ENCODE measurements at places on chromosomes 2 and 18. TPM values are rescaled to one million over a fixed set of nuclear protein-coding genes. Genes with fewer than 3 reads are reported as not detected.

- H3K4me1 ChIP-seq: no peaks in the 10 kb centered on the region
- no peaks in the 10 kb centered on the region for H3K36me3 ChIP-seq
- H3K27ac ChIP-seq: no peak overlapping the region
- DNase-seq: peak; percentile 30
- H3K4me3 ChIP-seq: no peak overlapping the region
These were observed 88.8 kb downstream of the VIT start for GRCh38 chr2:36785179-36785795.

- H3K4me3 ChIP-seq: no peak overlapping the region
- H3K4me1 ChIP-seq: peaks cover 6% of the 10 kb centered on the region
- H3K27me3 ChIP-seq: no peaks in the 10 kb centered on the region
- no peak overlapping the region for H3K27ac ChIP-seq
These were observed 48.2 kb downstream of the CABYR start for GRCh38 chr18:24187049-24187448.

GRCh38 chr2:105377871-105378270, 21.0 kb downstream of the FHL2 start:
- H3K4me1 ChIP-seq: peaks cover 72% of the 10 kb centered on the region
- DNase-seq: no peak
- H3K4me3 ChIP-seq: no peak overlapping the region
- peaks cover 73% of the 10 kb centered on the region for H3K36me3 ChIP-seq

GRCh38 chr2:100240386-100240785, 81.9 kb downstream of the LONRF2 start:
- H3K27ac ChIP-seq: no peak overlapping the region
- no peak for DNase-seq
- peaks cover 10% of the 10 kb centered on the region for H3K4me1 ChIP-seq
- H3K27me3 ChIP-seq: no peaks in the 10 kb centered on the region
- H3K4me3 ChIP-seq: no peak overlapping the region
- H3K36me3 ChIP-seq: no peaks in the 10 kb centered on the region

DNA sequence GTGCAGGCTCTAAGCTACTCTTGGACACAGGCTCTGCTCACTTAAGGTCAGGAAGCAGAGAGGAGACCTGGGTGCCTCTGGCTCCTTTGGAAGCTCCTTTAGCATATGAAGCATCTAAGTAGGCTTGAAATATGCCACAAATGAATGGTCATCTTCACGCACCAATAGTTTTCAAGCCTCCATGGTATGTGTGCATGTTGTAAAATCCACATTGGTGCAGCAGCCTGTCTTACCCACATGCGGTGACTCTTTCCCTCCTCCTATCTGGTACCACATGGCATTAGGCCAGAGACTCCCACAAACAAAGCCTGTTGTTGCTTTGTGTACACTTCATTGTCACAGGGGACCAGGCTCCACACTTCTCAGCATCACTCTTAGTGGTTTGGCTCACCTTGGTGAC, 442.2 kb upstream of the RAB12 start:
- no peaks in the 10 kb centered on the region for H3K27me3 ChIP-seq
- no peaks in the 10 kb centered on the region for H3K4me1 ChIP-seq
- no peak for DNase-seq

DNA sequence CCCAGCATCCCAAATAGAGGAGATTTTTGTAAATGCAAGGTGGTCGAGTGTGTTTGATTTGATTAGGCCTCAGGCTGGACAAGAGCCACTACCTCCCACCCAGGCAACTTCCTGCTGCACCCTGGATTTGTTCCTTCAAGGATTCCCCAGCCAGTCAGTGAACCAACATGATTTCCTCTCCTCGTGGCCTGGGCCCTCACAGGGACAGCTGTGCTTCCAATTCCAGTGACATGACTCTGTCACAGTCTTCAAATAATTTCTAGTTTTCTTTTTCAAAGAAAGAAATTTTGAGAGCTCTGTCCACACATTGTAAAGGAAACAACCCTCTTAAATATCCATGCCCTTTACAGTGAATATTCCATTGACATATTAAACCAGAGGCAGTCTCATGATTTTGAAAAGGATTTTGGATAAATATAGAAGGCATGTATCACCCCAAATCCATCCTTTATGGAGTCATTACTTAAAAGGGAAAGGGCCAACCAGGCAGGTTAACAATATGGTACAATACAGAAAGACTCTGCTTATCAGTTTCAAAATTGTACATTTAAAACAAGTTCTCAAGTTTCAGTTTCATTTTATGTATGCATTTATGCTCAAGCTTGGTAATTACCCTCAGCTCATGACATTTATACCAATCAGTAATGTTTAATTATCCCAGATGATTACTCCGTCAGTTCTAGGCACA, 121.3 kb upstream of the FOSL2 start:
- H3K27me3 ChIP-seq: no peaks in the 10 kb centered on the region
- no peaks in the 10 kb centered on the region for H3K36me3 ChIP-seq
- no peak overlapping the region for H3K4me3 ChIP-seq
- H3K4me1 ChIP-seq: peaks cover 41% of the 10 kb centered on the region

- H3K36me3 ChIP-seq: no peaks in the 10 kb centered on the region
- H3K4me3 ChIP-seq: no peak overlapping the region
- no peak overlapping the region for H3K27ac ChIP-seq
- H3K27me3 ChIP-seq: peaks cover 11% of the 10 kb centered on the region
- DNase-seq: no peak
These were observed 5.7 kb upstream of the STK17B start for GRCh38 chr2:196177124-196177523.

DNA sequence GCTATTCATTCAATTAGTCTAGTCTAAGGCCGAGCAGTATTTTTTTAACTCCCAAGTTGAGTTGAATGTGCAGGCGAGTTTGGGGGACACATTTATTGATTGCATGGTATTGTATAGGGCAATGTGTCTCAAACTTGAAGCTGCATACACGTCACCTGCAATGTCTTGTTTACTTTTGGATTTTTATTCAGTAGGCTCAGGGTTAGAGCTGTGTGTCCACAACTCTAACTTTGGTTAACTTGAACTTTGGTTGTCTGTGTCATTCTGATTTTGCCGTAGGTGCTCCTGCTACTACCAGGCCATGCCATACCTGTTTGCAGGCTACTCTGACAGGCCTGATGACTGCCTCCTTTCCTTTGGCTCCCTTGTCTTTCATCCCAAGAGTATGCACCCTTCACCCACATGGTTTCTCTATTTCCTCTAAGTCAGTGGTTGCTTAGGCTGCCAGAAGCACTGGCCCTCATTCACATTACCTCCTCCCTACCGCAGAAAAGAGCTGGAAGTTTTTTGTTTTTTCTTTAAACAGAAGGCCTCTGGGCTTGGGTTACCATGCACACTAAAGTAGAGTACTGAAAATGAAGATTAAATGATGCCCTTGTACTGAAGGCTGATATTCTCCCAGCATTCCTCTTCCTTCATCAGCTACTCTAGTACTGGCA, 219.4 kb upstream of the SPOPL start:
- no peaks in the 10 kb centered on the region for H3K4me1 ChIP-seq
- H3K27ac ChIP-seq: no peak overlapping the region
- DNase-seq: no peak
- H3K27me3 ChIP-seq: no peaks in the 10 kb centered on the region

GRCh38 chr2:7795778-7796563, 878.8 kb downstream of the RNF144A start:
- H3K27me3 ChIP-seq: no peaks in the 10 kb centered on the region
- no peak overlapping the region for H3K27ac ChIP-seq
- DNase-seq: peak; percentile 31
- H3K4me1 ChIP-seq: no peaks in the 10 kb centered on the region
- no peaks in the 10 kb centered on the region for H3K36me3 ChIP-seq
- no peak overlapping the region for H3K4me3 ChIP-seq

GRCh38 chr2:185787227-185788145, 48.9 kb downstream of the FSIP2 start:
- no peak overlapping the region for H3K27ac ChIP-seq
- peak; percentile 62 for DNase-seq
- no peaks in the 10 kb centered on the region for H3K36me3 ChIP-seq
- H3K4me1 ChIP-seq: no peaks in the 10 kb centered on the region

DNA sequence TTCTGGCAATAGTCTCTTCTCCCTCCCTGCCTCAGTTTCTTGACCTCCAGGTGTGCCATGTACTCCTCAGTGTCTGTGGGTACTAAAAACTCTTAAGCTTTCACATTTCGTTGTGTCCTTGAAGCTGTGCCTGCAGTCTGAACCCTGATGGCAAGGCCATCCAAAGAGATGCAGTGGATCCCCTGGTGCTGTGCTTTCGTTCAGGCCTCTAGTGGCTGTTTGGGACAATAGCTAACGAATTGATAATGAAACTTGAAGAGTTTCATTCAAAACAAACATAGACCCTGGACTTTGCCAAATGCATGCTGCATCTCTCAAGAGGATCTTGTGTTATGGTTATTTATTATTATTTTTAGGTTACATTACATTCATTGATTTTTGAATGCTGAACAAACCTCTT, 523.1 kb upstream of the FSIP2 start:
- no peak overlapping the region for H3K4me3 ChIP-seq
- H3K36me3 ChIP-seq: no peaks in the 10 kb centered on the region
- DNase-seq: no peak
- H3K4me1 ChIP-seq: peaks cover 4% of the 10 kb centered on the region
- H3K27me3 ChIP-seq: no peaks in the 10 kb centered on the region

GRCh38 chr2:218216336-218216673, 684 bp upstream of the ARPC2 start:
- peaks cover 12% of the 10 kb centered on the region for H3K36me3 ChIP-seq
- DNase-seq: no peak
- peaks cover 25% of the 10 kb centered on the region for H3K4me1 ChIP-seq
- peak overlapping the region; percentile 98 for H3K4me3 ChIP-seq

DNA sequence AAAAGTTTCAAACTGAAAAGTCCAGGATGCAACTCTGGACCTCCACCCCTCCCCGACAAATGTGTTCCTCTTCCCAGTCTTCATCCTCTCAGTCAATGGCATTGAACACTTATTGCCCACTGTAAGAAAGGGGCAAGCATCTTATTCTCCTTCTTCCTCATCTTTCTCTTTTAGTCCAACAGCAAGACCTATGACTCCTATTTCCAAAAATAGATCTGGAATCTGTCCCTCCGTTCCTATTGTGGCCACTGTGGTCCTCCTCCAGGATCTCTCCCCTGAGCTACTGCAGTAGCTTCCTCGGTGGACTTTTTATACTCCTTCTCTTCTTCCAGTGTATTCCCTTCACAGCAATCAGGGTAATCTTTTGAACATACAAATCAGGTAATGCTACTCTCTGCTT, 28.0 kb upstream of the ARHGAP25 start:
- H3K4me3 ChIP-seq: no peak overlapping the region
- H3K4me1 ChIP-seq: peaks cover 6% of the 10 kb centered on the region
- H3K27ac ChIP-seq: no peak overlapping the region
- DNase-seq: no peak
- H3K27me3 ChIP-seq: peaks cover 15% of the 10 kb centered on the region

GRCh38 chr2:109136542-109136941, 7.5 kb downstream of the SH3RF3 start:
- no peak overlapping the region for H3K4me3 ChIP-seq
- no peaks in the 10 kb centered on the region for H3K4me1 ChIP-seq
- H3K27ac ChIP-seq: no peak overlapping the region

DNA sequence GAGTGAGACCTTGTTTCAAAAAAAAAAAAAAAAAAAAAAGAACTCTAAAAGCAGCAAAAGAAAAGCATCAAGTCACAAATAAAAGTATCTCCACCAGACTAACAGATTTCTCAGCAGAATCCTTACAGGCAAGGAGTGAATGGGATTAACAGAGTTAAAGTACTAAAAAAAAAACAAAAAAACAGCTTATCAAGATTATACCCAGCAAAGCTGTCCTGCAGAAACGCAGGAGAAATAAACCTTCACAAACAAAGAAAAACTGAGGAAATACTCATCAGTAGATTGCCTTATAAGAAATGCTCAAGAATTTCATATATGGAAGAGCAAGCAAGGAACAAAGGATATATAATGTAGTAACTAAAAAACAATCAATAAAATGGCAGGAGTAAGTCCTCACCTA, 35.6 kb downstream of the USP34 start:
- H3K27me3 ChIP-seq: no peaks in the 10 kb centered on the region
- no peaks in the 10 kb centered on the region for H3K36me3 ChIP-seq
- no peak overlapping the region for H3K27ac ChIP-seq

GRCh38 chr2:3154700-3155099, 222.9 kb downstream of the EIPR1 start:
- H3K27ac ChIP-seq: no peak overlapping the region
- no peak for DNase-seq
- no peak overlapping the region for H3K4me3 ChIP-seq
- H3K4me1 ChIP-seq: no peaks in the 10 kb centered on the region
- H3K27me3 ChIP-seq: no peaks in the 10 kb centered on the region
- no peaks in the 10 kb centered on the region for H3K36me3 ChIP-seq

GRCh38 chr2:1846046-1847015, 102.0 kb upstream of the PXDN start:
- no peak overlapping the region for H3K4me3 ChIP-seq
- H3K27me3 ChIP-seq: peaks cover 15% of the 10 kb centered on the region
- H3K4me1 ChIP-seq: no peaks in the 10 kb centered on the region

GRCh38 chr2:193895226-193895625, 1700.5 kb upstream of the TMEFF2 start:
- no peak overlapping the region for H3K27ac ChIP-seq
- DNase-seq: no peak
- no peaks in the 10 kb centered on the region for H3K27me3 ChIP-seq
- no peaks in the 10 kb centered on the region for H3K36me3 ChIP-seq

The UGT1A5 gene
- not detected for total RNA-seq

The MC5R gene
- total RNA-seq: 0.26 TPM

The REG1B gene
- total RNA-seq: not detected

The ANO7 gene
- total RNA-seq: 5.8 TPM

The TIMM21 gene
- 24.9 TPM for total RNA-seq

The SLC9A4 gene
- 0.07 TPM for total RNA-seq

The UGT1A4 gene
- not detected for total RNA-seq

The C2orf15 gene
- total RNA-seq: 0.59 TPM
